ENCODE measurements at places on chromosomes 5 and 9.
A peak's percentile ranks its signal among the peaks of the same experiment; 100 is the strongest.

DNA sequence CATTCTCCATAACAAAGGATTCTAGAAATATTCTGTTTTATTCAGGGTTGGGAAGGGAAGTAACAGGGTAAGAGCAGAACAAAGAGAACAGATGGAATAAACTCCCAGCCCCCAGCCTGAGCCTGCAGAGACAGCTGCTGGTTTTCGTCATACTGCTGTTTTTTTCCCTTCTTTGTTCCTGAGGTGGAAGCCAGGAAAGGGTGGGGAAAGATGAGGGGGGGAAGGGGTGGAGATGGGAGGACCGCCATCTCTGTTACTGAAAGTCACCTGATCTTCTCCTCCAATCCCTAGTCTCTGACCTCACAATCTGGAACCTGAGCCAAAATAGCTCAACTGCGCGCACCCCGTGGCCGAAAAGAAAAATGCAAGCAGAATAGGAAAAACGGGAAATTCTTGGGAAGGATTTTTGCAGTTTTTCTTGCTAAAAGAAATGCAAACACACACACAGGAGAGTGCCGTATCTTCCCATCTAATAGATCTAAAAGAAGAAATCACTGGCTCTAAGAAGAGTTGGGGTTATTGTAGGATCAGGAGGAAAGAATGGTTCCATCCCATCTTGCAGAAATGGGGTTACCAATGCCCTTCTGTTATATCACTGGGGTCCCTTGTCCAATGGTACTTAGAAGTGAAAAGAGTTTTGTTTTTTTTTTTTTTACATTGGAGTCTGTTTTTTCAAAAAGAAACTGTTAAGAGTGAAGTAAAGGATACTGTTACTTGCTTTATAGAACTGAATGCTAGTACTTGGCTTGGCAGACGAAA lies 57.9 kb downstream of the DIAPH1 start:
- peak overlapping the region; percentile 97 for H3K27ac ChIP-seq
- no peaks in the 10 kb centered on the region for H3K36me3 ChIP-seq
- no peaks in the 10 kb centered on the region for H3K27me3 ChIP-seq
- peak; percentile 99 for DNase-seq
- H3K4me3 ChIP-seq = peak overlapping the region; percentile 13

GRCh38 chr5:159671886-159672285 lies 244.4 kb upstream of the ADRA1B start:
- no peak overlapping the region for H3K4me3 ChIP-seq
- H3K36me3 ChIP-seq = no peaks in the 10 kb centered on the region
- no peaks in the 10 kb centered on the region for H3K4me1 ChIP-seq
- H3K27me3 ChIP-seq = no peaks in the 10 kb centered on the region

GRCh38 chr5:618450-618849 lies 6.3 kb downstream of the CEP72 start:
- no peak overlapping the region for H3K27ac ChIP-seq
- no peaks in the 10 kb centered on the region for H3K27me3 ChIP-seq
- H3K36me3 ChIP-seq = peaks cover 6% of the 10 kb centered on the region
- DNase-seq = no peak

- peaks cover 4% of the 10 kb centered on the region for H3K4me1 ChIP-seq
- H3K27ac ChIP-seq = no peak overlapping the region
Measured at GRCh38 chr5:116520771-116521170, 53.9 kb downstream of the SEMA6A start.

GRCh38 chr9:133812077-133812868 lies 74.1 kb upstream of the SARDH start:
- no peak overlapping the region for H3K27ac ChIP-seq
- DNase-seq = no peak
- no peaks in the 10 kb centered on the region for H3K27me3 ChIP-seq
- no peaks in the 10 kb centered on the region for H3K36me3 ChIP-seq

DNA sequence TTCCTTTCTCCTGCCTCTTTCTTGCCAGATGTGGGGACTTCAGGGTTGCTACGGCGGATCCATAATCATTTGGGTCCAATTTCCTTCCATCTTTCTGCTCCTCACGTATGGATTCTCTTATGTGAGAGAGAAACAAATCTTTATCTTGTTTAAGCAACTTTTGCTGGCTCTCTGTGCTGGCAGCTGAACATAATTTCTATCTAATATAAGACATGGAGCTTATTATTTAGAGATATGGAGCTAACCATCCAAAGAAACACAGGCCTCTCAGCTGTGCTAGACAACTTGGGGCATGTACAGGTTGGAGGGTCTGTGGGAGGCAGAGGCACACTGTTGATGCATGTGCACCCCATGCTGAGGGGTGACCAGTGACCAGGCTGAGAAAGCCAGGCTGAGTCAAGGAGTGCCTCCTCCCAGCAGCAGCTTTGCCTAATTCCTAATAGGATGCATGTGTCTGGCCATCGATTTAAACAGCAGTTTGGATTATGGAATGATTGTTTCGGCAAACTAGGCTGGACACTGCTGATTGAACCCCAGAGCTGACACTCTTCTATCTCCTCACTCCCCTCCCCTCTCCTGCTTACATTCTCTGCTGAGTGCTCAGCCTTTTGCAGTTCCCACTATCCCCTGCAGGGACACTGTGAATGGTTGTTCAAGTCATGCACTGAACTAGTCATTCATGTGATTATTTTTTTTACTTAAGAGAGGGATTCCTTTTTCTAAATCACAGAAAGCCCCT lies 195.8 kb downstream of the ERCC6L2 start:
- peaks cover 9% of the 10 kb centered on the region for H3K4me1 ChIP-seq
- peak; percentile 50 for DNase-seq
- H3K27me3 ChIP-seq = no peaks in the 10 kb centered on the region
- no peak overlapping the region for H3K4me3 ChIP-seq

DNA sequence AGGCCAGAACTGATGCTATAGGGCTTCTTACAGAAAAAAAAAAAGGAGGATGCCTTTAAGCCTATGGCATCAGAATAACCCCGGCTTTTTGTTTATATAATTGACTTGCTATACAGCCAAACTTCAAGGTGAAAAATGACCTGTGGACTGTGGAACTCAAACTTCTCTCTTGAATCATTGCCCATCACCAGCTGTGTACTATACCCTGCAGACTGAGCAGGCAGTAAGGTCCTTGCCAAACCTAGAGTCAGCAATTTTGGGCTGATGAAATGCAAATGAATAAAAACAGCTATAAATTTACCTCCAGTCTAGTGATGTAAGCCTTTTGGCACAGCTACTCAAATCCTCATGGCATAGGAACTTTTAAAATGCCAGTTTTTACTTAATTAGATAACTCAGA lies 44.5 kb upstream of the PPP3R2 start:
- H3K27ac ChIP-seq = no peak overlapping the region
- H3K36me3 ChIP-seq = no peaks in the 10 kb centered on the region
- H3K4me3 ChIP-seq = no peak overlapping the region
- no peaks in the 10 kb centered on the region for H3K4me1 ChIP-seq
- no peaks in the 10 kb centered on the region for H3K27me3 ChIP-seq
- no peak for DNase-seq

DNA sequence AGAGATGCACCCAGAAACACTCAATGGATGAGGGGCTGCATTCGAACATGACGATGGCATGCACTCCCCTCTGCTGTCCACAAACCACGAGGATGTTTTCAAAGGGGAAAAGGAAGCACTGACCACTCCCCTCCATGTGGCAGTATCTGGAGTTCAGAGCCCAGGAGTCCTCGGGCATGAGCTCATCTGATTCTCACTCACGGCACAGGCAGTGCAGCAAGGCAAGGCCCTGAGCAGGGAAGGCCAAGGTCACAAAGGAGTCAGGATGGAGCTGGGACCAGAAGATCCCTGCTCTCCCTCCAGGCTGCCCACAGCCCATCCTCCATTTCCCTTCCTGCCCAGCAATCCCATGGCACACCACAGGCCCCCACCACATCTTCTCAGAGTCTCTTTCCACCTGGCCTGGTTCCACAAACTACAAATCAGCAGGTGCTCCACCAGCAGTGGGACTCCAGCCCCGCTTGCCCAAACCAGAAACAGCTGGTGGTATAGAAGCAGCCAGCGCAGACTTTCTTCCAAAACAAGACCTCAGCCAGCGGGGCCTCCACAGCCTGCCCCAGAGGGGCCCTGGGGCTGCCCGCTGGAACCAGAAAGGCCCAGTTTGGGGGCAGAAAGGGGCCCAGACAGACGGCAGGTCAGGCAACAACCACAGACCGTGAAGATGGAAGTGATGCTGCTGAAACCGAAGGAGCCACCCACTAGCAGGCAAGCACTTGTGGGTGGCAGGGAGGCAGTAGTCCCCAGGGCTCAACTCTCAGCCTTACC lies 12.2 kb downstream of the TNIP1 start:
- DNase-seq = no peak
- H3K27me3 ChIP-seq = no peaks in the 10 kb centered on the region
- H3K4me1 ChIP-seq = peaks cover 6% of the 10 kb centered on the region
- H3K27ac ChIP-seq = no peak overlapping the region
- no peak overlapping the region for H3K4me3 ChIP-seq

DNA sequence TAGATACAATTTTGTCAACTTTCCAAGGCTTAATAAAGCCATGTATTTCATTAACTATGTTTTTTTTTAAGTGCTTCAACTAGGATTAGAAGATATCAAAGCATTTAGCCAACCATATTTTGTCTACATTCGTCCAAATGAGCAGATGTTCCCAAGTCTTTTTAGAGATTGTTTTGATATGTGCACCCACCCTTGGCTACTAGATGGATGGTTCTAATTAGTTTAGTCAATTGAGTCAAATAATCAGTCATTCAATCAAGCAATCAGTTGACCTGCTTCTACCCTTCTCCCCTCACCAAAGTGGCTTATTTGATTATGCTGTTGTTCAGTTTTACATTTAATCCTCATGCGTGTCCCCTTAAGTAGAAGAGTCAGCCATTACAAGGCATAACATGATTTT lies 319.5 kb upstream of the TNC start:
- DNase-seq = no peak
- H3K27ac ChIP-seq = no peak overlapping the region
- H3K36me3 ChIP-seq = no peaks in the 10 kb centered on the region
- H3K27me3 ChIP-seq = no peaks in the 10 kb centered on the region
- no peak overlapping the region for H3K4me3 ChIP-seq

DNA sequence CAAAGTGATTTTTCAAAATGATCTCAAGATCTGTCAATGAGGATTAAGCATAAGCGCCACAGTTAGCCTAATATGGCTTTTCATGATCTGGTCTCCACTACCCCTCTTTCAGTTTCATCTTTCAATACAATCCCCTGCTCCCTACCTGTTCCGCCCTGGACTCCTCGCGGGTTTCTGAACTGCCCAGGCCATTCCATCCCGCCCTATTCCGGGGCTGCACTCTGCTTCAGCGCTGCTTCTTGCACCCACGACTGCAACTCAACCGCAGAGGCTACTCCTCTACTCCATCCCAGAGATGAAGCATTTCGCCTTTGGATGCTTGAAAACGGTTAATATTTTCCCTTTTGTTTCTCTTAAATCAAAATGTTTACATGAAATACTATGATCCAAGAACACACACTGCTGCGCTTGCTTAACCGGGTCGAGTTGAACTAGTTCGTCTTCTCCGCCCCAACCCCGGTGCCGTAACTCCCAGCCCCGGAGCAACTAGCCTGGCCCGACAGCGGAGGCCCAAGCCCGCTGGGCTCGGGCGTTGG lies 716 bp upstream of the OTULIN start:
- peak overlapping the region; percentile 88 for H3K27ac ChIP-seq
- H3K4me1 ChIP-seq = no peaks in the 10 kb centered on the region
- peak; percentile 30 for DNase-seq
- H3K36me3 ChIP-seq = no peaks in the 10 kb centered on the region
- peak overlapping the region; percentile 96 for H3K4me3 ChIP-seq

GRCh38 chr5:125023673-125024072 lies 277.2 kb upstream of the ZNF608 start:
- no peaks in the 10 kb centered on the region for H3K27me3 ChIP-seq
- no peak overlapping the region for H3K27ac ChIP-seq
- peaks cover 18% of the 10 kb centered on the region for H3K4me1 ChIP-seq
- no peak overlapping the region for H3K4me3 ChIP-seq

- H3K4me3 ChIP-seq = no peak overlapping the region
- peaks cover 7% of the 10 kb centered on the region for H3K4me1 ChIP-seq
- no peak overlapping the region for H3K27ac ChIP-seq
- H3K36me3 ChIP-seq = no peaks in the 10 kb centered on the region
Measured at GRCh38 chr5:141765896-141766551, 84.0 kb upstream of the ARAP3 start.

GRCh38 chr9:93532141-93532540 lies 44.2 kb upstream of the PHF2 start:
- DNase-seq = no peak
- no peak overlapping the region for H3K4me3 ChIP-seq
- H3K27me3 ChIP-seq = no peaks in the 10 kb centered on the region
- peaks cover 50% of the 10 kb centered on the region for H3K36me3 ChIP-seq
- peaks cover 14% of the 10 kb centered on the region for H3K4me1 ChIP-seq

- no peak for DNase-seq
- H3K36me3 ChIP-seq = no peaks in the 10 kb centered on the region
- peaks cover 20% of the 10 kb centered on the region for H3K4me1 ChIP-seq
- H3K27ac ChIP-seq = peak overlapping the region; percentile 5
- H3K27me3 ChIP-seq = peaks cover 38% of the 10 kb centered on the region
- H3K4me3 ChIP-seq = no peak overlapping the region
Measured at GRCh38 chr5:6455571-6456200, 7.0 kb downstream of the UBE2QL1 start.

GRCh38 chr9:91100878-91101450 lies 260.8 kb downstream of the AUH start:
- peak overlapping the region; percentile 85 for H3K27ac ChIP-seq
- no peaks in the 10 kb centered on the region for H3K36me3 ChIP-seq
- peaks cover 45% of the 10 kb centered on the region for H3K4me1 ChIP-seq
- no peak for DNase-seq
- no peak overlapping the region for H3K4me3 ChIP-seq
- no peaks in the 10 kb centered on the region for H3K27me3 ChIP-seq

DNA sequence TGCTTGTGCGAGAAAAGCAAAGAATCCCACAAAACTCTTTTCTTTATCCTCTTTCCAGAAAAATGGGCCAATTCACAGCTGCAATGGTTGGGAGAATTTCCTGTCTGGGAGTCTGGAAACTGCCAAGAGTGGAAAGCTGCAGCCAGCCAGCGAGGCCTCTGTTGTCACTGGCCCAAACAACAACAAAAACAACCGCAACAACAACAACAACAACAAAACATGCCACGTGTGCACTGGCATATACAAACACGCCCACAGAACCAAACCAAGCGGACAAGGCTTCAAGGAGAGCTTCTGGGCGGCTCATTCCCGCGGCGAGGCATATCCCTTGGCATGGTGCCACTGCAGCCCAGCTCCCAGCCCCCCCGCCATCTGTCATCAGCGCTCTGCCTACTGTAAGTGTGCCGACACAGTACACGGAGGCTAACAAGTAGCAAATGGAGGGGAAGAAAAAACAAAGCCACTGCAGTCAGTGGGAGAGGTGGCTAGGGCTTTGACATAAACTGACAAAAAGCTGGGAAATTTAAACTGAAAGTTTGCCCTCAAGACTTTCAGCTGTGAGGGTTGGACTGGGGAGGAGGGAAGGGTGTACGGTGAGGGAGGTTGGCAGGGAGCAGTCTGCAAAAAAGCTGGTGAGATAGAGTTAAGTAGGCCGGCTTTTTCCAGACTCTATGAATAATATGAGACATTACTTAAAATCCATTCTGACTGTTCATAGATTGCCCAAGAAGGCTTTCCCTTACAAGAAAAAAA lies 165.0 kb upstream of the ZNF462 start:
- H3K27me3 ChIP-seq = no peaks in the 10 kb centered on the region
- H3K4me1 ChIP-seq = no peaks in the 10 kb centered on the region
- H3K36me3 ChIP-seq = no peaks in the 10 kb centered on the region
- DNase-seq = peak; percentile 36
- no peak overlapping the region for H3K4me3 ChIP-seq
